Activated CD4-positive, alpha-beta T cell treated with anti-CD3 and anti-CD28 coated beads for 24 hours (primary cell): ENCODE measurements at places on chromosomes 2 and 18.

- no peak for DNase-seq
Observed at GRCh38 chr18:66136039-66136438, 385.2 kb downstream of the CDH7 start.

DNA sequence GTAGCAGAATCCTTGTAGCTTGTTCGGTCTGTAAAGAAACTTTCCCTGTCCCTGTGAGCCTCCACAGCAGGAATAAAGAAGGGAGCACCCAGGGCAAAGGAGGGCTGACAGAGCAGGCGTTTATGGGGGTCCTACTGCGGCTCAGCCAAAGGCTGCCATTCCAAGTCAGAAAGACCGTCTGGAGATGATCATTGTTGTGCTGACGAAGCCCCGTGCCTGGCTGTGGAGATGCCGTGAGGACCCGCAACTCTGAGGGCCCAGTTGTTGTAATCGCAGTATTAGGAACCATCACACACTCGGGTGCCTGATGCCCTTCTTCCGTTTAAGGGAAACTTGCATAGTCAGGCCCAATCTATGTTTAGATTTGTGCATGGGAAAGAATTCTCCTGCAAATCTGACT lies 16.9 kb upstream of the VWA3B start:
- no peak for DNase-seq

GRCh38 chr2:115460008-115460407 lies 1017.6 kb downstream of the DPP10 start:
- no peak for DNase-seq

- DNase-seq: no peak
Observed at GRCh38 chr18:9365406-9365805, 30.8 kb downstream of the TWSG1 start.

GRCh38 chr2:127149384-127149783 lies 42.4 kb upstream of the BIN1 start:
- DNase-seq: no peak

DNA sequence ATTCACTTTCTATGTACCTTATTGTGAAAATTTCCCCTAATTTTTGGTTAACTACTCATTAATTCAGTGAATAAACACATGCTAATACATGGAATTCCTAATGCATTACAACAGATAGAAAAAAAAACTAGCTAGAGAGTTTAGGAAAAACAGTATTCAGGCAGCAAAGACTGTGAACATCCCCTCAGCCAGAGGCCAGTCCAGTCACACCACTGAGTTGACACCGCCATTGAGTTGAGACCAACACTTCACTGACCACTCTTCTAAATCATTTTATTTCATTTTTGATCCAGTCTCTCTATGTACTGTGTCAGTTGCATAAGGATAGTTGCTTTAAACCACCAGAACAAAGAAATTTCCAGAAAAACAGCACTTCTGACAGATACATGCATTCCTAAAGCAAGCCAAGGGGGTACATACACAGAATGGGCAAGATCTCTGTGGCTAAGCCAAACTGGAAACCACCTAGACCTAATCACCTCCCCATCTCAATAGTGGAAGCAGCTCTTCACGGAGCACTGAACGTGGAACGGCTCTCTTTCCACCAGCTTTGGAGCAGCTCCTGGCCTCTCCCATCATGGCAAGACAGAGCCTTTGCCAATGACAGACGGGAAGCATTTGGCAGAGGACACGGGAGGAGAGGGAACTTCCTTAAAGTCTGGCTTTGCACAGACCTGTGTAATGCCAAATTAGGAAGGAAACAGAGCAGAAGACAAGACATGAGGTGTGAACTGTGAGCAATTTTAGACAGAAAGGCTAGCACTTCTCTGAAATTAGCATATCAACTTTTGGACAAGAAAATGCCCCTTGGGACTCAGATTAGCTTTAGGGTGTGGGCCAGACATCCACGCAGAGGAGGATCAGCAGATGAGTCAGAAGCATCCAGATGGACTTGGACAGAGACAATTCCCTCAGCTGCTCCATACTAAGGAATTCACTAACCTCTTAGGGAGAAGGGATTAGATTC lies 36.4 kb downstream of the CACNB4 start:
- no peak for DNase-seq

DNA sequence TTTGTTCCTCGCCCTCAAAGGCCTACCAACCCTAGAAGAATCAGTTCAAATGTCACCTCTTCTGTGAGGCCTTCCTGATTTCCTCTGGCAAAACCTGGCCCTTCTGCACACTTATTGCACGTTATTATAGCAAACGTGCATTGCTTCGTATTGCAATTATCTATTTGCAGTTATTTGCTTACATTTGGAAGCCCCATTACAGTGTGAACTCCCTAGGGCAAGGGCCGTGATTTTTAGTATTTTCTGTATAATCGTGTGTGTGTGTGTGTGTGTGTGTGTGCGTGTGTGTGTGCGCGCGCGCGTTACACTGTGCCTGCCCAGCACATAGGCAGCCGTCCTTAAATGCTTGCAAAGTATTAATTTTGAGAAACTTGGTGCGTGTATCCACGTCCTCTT lies 460 bp upstream of the SEMA4F start:
- no peak for DNase-seq

- DNase-seq: no peak
Observed at GRCh38 chr2:219644801-219645480, 17.5 kb downstream of the SLC4A3 start.

DNA sequence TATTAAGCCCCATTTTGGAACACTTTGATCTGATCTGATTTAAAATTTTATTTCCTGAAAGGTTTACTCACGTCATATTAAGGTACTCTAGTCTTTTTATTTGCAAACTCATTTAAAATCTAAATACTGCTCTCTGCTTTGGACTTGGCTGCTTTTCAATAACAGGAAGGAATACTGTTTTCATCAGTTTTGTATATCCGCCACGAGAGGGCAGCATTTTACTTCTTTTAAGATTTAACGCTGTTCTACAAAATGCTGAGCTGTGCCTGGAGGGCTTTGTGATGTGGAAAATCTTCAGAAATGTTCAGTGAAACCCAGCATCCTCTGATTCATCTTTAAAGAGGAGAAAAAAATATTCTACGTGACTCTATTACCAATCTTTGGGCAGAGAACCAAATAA lies 37.5 kb upstream of the SLC38A11 start:
- peak; percentile 27 for DNase-seq

GRCh38 chr2:209314653-209315052 lies 109.2 kb upstream of the MAP2 start:
- no peak for DNase-seq

DNA sequence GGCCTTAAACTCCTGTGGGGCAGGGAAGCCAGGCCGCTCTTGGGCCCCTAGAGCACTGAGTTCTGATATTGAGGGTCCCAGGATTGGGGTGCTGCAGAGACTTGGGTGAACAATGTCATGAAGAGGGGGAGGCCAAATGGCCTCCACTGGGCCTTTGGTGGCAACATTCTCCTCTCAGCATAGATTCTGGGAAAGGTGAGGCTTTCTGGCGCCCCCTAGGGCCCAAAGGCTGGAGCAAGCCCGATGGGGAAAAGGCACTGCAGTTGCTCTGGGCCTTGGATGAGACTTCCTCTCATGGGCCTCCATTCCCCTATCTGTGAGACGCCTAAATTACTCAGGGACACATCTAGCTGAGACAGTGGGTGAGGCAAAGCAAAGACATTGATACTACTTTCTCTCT lies 84.8 kb downstream of the ACAA2 start:
- peak; percentile 38 for DNase-seq

DNA sequence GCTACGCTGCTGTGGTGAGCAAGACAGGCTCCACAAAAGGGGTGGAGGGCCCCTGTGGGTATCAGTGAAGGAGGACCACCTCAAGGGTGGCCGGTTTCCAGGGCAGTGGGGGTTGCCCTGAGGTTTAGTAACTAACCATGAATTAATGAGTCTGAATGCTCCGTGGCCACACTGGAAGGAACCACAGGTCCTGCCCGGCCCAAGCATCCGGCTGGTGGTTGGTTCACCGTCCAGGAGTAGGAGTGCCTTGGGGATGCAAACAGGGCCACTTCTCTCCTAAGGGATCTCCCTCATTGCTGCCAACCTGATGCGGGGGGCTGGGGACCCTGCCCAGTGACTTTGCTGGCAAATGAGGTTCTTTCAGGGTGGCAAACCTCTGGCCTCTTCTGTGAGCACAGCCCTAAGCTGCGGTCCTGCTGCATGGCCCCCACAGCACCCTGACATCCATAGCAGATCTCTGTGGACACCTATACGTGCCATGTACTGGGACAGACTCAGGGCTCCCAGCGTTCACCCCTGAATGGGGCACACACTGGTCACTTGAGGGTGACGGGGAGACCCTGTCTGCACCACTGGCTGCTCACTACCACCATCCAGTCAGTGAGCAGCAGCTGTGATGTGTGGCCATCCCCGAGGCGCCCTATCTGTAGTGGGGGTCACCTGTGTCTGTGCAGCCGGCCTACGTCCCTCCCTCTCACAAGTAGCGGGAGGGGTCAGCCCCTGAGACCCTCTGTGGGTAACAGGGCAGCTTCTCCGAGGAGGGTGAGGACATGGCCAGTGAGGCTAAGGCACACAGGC lies 41.6 kb downstream of the HS6ST1 start:
- DNase-seq: no peak

DNA sequence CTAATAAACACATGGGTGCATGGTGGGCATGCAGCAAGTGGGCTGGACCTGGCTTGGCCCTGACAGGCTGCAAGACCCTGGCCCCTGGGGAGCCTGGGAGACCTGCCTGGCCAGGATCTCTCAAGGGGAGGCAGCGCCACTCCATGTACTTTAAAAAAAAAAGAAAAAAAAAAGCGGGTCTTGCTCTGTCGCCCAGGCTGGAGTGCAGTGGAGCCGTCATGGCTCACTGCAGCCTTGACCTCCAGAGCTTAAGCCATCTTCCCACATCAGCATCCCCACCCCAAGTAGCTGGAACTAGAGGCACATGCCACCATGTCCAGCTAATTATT lies 29.5 kb upstream of the SEMA4C start:
- no peak for DNase-seq

DNA sequence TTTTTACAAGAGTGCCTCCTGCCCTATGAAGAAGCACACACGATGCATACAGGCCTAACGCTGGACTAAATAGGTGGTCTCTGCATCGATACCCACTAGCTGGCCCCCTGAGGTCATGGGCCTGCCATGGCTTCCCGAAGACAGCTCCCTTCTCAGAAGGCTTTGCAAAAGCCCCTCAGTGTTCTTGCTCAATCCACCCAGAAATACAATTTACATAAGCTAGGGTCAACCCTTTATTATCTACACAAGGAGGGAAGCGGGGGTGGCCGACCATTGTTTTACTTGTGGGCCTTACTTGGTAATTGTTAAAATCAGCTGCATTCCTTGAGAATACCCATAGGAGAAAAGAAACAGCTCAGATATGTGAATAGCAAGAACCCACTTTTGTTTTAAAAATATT lies 28.5 kb downstream of the UXS1 start:
- no peak for DNase-seq

GRCh38 chr2:161898633-161899032 lies 175.4 kb downstream of the DPP4 start:
- no peak for DNase-seq

DNA sequence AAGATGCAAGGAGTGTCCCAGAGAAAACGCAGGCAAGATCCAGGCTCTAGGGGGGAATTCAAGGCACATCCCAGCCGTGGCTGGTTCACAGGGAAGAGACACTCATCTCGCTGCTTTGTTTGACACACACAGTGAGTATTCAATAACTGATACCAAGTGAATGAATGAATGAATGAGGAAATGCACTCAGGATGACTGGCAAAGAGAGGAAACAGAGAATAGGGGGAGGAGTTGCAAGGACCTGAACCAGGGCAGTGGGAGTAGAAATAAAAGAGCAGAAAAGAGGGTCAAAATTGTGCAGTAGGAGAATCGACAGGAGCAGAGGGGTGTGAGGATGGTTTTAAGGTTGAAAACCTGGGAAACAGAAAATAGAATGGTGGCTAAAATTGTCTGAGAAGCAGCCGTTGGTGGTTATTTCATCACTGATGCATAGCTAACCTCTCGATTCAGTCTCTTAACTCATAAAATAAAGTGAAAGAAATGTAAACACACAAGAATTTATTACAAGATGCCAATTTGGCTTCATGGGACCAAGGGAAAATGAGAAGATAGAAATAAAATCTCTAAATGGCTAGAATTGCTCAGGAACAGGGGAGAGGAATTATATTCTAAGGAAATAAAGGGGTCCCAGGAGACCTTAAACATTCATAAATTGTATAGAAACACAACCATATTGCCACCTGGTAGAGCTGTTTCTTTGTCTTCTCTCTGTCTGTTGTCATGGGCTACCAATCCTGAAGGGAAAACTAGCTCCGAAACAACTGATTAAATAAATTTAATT lies 63.9 kb upstream of the PHLPP1 start:
- DNase-seq: no peak

- DNase-seq: no peak
Observed at GRCh38 chr2:189516546-189516945, 64.0 kb downstream of the SLC40A1 start.

- no peak for DNase-seq
Observed at GRCh38 chr18:59865241-59865986, 34.4 kb upstream of the PMAIP1 start.

DNA sequence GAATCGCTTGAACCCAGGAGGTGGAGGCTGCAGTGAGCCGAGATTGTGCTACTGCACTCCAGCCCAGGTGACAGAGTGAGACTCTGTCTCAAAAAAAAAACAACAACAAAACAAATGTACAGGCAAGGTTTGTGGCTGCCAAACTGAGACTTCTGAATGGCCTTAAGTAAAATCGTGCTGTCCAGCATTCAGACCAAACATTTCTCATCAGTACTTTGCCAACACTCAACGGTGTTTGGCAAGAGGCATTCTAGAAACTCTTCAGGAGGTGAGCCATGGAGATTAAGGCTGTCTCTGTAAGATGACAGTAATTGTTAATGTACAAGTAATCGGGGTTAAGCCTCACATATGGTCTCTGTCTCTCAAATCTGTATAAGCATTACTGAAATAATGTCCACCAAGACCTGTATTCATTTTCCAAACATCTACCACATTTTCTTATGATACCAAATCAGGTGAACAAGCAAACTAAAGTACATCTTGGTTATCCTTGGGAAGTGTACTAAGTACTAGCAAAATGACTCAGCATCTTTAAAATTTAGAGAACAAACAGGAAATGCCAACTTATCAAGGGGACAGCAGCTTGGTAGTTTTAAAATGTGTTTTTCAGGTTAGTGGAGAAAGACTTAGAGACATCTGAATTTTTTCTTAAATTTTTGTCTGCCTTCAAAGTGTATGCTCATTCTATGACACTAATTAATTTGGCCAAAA lies 29.3 kb downstream of the SERPINE2 start:
- DNase-seq: no peak

DNA sequence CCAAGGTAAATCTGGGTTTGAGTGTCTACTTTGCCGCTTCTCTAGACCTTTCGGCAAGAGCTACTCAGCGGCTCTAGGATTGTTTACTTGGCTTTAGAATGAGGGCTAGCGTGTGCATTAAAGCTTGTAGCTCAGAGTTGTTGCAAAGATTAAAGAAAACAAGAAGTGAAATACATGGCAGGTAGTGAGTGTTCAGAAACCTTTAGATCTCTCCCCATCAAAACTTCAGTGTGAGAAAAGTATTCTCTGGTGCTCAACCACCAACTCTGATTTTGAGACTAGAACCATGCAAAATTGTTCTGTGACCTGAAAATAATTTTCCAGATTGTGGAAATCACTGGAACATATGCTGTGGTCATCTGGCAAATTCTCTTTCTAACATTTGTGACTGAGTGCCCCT lies 512.0 kb downstream of the CMPK2 start:
- no peak for DNase-seq
